Activated CD4-positive, alpha-beta T cell treated with anti-CD3 and anti-CD28 coated beads for 24 hours (primary cell): ENCODE measurements at places on chromosomes 7 and 10.
A peak's percentile ranks its signal among the peaks of the same experiment; 100 is the strongest.

DNA sequence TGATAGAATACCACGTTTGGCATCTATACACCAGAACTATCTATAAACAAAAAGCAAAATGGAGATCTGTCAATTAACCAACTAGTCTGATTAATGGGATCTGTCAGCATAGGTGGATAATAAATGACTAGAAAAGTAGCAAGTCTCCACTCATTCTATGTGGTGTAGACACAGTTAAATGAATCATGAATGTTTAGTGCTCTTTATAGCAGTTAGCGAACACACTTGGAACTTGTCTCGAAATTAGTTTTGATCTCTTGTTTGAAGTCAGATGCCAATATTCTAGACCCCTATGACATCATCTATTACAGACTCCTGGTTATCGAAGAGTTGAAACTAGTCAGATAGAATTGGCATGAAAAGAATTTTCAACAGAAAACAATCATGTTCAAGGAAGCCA lies 259.7 kb downstream of the AHR start:
- DNase-seq, result no peak

DNA sequence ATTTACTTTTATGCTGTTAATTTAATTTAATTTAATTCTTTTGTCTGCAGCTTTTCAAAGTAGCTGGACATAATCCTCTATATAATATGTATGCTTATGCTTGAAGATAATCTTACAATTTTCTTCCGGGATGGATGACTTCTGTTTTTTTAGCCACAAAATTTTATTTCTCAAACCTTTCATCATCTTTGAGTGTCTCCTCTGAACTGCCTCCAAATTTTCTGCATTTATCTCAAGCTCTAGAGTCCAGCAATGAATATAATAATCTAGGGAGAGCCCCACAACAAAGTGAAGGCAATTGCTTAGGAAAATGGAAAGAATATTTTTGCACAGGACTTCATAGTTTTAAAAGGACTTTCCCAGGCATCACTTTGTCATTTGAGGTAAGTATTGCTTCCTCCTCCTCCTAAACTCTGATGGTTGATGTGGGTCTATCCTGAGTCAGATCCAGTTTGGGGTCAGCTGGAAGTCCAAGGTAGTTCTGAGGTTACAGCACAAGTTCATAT lies 53.7 kb upstream of the FAM3C start:
- no peak for DNase-seq

GRCh38 chr7:131105294-131105798 lies 222.3 kb upstream of the MKLN1 start:
- no peak for DNase-seq

- no peak for DNase-seq
These were observed 109.6 kb upstream of the MTPN start for GRCh38 chr7:136086712-136087111.

DNA sequence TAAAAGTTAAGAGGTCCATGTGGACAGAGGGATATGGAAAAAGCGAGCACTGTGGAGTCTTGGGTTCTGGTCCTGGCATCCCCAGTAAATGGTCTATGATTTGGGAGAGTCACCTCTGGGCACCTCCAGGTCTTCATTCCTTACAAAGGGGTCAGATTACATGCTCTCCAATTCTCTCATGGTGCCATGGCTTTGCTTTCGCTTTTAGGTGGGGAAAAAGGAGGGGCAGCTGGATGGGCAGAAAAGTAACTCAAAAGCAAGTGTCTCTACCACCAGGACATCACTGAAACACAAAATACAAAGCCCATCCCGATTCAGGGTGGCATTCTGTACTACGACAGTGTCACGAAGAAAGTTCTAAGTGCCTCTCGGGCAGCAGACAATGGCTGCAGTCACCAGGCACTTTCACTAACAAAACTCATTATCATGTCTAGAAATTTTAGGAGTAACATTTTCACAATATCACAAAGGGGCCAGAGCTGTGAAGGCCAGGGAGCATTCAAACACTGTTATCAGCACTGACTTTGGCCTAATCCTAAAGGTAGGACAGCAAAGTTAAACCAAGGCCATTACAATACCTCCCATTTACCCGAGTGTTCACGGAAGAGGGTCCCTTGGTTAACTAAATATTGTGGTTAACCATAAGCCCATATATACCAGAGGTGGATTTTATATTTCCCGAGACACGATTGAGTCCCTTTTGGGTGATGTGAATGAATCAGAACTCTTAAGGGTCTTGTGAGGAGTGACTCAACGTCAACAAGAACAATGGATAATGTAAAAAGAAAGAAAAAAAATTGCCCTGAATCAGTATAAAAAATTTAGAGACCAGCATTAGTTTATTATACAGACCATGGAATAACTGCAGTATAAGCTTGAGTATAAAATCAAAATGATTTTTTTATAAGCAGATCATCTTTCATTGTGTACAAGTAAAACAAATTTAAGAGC lies 2.5 kb downstream of the PSAP start:
- no peak for DNase-seq

DNA sequence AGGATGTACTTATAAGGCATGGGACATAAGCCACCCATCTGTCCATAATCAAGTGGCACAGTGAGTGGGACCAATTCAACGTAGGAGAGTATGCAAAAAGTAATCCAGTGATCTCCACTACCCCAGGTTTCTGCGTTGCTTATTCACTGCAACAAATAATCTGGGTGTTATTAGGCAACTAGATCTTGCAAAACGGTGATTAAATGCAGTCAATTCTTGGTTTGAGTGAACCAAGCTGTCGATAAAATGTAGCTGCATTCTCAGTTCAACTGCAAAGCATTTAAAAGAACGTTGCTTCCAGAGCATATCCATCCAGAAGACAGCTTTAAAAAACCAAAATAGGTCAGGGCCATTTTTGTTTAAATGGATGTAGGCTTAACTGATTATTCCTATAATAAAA lies 5.0 kb downstream of the LSMEM1 start:
- no peak for DNase-seq

GRCh38 chr7:47393406-47393805 lies 188.5 kb downstream of the TNS3 start:
- DNase-seq, result no peak

DNA sequence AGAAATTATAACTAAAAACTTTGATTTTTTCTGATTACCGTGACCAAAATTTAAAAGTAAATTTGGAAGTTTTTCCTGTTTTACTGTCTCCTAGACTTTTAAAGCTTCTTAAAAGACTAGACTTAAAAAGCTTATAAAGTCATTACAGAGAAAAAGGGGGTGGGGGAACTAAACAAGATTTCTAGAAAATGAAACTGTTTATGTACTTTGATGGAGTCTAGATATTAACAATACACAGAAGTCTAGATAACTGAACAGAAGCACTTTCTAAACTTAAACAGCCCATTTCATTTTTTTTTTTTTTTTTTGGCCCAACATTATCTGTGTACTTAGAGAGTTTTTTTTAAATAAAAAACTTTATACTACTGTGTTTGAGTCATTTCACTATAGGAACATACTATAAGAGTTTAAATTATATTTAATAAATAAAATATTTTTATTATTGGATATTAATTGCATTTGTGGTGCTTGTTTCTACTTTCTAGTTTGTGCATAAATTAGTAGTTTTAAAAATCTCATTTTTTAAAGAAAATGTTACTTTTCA lies 98.5 kb downstream of the PHTF2 start:
- DNase-seq, result no peak

DNA sequence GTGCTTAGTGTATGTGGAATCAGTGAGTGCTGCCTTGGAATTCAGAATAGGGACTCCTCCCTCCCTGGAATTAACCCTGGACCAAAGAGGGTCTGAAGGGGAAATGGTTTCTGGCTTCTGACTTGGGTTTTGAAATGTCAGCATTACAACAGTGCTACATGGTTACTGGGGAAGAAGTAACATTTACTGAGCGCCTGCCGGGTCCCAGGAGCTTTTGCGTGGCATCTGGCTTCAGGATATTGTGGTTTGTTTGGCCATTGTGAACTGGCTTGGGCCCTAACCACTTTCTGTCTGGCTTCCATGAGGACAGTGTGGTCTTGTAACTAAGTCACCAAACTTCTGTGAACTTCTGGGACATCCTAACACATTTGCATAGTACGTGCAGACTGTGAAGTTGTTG lies 21.3 kb downstream of the TSPAN15 start:
- DNase-seq, result no peak

GRCh38 chr10:124745673-124746072 lies 1.5 kb upstream of the FAM53B start:
- DNase-seq, result no peak

- no peak for DNase-seq
These were observed 114.7 kb upstream of the FAM171A1 start for GRCh38 chr10:15485684-15486316.

- no peak for DNase-seq
These were observed 92.3 kb downstream of the RNF216 start for GRCh38 chr7:5689118-5689517.

GRCh38 chr10:14508725-14509124 lies 178.0 kb upstream of the FRMD4A start:
- DNase-seq, result no peak

- DNase-seq, result no peak
These were observed 32.0 kb downstream of the SRRM3 start for GRCh38 chr7:76233538-76234281.

DNA sequence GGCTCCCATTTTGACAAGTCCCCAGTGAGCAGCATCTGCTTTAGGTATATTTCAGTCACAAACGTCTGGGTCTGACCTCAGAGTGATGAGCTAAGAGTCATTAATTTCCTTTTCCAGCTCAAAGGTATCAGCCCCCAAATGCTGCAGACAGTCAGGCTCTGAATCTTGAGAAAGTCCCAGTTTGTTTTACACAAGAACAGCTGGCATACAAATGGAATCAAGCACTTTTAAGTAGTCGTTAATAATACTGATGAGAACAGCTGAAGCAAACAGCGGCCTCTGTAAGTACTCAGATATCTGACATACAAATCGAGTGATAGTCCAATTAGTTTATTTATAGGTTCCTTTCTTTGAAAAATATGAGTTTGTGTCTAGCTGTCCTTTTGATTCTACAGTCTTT lies 49.4 kb upstream of the MSRB2 start:
- DNase-seq, result no peak

- DNase-seq, result no peak
These were observed 51.3 kb downstream of the TSPAN12 start for GRCh38 chr7:120806669-120807068.

GRCh38 chr10:110425684-110426293 lies 71.9 kb upstream of the DUSP5 start:
- DNase-seq, result peak; percentile 40

DNA sequence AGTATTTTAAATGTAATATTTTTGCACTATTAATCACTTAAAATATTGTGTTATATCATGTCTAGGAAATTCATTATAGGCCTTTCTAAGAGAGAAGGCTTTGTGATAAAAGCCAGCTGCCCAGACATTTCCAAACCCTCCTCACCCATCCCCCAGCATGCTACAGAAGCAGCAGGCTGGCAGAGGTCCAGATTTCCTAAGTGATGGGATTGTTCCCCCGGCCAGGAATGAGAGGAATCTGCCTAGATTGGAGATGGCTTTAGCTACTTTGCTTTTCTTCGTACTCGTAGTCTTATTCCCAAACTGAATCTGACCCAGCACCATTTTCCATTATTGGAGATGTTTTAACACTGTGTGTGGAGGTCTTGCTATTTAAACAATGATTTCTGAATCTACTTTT lies 29.4 kb downstream of the CDK14 start:
- no peak for DNase-seq

- no peak for DNase-seq
These were observed 32.9 kb upstream of the WDR11 start for GRCh38 chr10:120818301-120818700.

GRCh38 chr7:101815826-101816594 lies 1.4 kb upstream of the CUX1 start:
- peak; percentile 52 for DNase-seq

DNA sequence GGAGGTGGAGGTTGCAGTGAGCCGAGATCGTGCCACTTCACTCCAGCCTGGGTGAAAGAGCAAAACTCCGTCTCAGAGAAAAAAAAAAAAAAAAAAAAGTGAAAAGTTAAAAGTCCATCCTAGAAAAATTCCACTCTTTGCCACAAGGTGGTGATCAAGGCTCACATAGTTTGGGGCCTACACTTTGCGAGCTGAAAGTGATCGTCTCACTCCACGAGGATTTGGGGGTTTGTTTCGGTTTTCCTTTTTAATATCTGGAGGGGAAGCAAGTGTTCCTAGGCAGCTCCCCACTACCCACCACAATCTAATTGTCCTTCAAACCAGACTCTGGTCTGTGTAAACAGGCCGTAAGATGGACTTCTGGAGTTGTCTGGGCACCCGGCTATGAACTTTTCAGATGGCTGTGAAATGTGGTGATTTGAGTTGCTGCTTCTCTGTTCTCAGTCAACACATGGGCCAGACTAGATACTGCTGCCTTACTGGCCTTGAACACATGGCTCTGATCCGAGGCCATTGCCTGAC lies 27.1 kb downstream of the PRLHR start:
- peak; percentile 7 for DNase-seq

DNA sequence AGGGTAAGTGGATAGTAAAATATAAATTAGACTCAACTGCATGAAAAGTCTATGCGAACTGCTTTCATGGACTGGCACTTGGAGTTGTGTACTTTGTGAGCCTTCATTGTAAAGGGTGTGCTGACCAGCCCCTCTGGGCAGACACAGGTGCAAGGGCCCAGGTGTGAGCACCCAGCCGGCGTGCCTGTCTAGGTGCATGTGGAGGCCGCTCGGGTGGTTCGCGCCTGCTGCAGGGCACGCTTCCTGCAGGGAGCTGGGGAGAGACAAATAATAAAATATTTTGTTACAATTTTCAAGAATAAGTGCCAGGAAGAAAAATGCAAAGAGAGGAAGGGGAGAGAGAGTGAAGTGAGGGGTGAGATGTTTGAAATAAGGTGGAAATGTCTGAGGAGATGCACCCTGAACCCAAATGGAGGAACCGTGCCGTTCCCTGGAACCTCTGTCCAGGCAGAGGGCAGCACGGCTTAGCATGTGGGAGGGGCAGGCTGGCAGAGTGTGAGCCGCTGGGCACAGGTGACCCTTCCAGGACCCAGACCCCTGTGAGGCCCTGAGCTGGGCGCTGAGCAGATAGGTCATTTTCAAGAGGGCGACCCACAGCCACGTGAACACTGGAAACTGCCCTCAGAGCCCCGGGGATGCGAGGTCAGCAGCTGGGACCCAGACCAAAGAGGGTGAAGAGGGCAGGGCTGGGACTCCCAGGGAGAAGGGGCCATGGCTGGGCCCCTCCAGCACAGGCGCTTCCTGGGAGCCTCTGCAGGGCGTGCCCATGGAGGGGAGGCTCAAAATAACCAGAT lies 28.7 kb downstream of the RNF32 start:
- DNase-seq, result no peak

- no peak for DNase-seq
These were observed 323.9 kb downstream of the AUTS2 start for GRCh38 chr7:69922026-69922803.

DNA sequence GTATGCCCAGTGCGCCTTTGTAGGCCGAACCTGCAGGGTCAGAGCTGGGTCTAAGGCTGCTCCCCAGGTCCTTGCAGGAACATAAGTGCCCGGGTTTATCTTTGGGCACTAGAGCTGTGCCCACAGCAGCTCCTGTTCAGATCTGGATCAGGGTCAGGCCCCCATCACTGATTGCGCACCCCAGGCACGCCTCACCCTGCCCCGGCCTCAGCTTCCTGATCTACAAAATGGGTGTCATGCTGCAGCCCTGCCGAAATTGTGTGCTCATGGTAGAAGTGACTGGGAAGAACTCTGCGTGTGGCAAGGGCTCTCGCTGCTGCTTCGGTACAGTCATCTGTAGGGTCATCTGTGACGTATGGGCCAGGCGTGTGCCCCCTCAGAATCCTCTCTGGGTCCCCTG lies 100.7 kb downstream of the GRK5 start:
- DNase-seq, result no peak
